Liver (tissue), 10 donors: ENCODE measurements at places on chromosomes 3 and 15. TPM values are rescaled to one million over a fixed set of nuclear protein-coding genes. Genes with fewer than 3 reads are reported as not detected.

GRCh38 chr3:60160822-60161748 is 1090.2 kb downstream of the FHIT start:
- DNase-seq, result no peak

GRCh38 chr3:32438596-32439344 is 47.1 kb downstream of the CMTM7 start:
- DNase-seq, result no peak

DNA sequence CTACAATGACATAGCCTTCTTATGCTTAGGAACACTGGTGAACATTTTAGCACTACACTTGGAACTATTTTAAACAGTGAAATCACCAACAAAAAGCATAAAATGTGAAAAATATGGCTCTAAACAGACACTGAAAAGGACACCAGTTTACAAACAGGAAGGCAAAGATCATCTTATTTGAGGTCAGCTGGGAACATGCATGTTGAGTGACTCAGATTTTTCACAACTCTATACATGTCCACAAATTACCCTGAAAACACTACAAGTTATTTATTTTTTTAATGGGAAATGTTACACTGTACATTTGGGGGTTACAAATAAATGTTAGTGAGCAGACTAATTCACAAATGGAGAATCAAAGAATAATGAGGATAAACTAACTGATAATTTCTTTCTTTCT is 12.5 kb upstream of the GK5 start:
- no peak for DNase-seq

DNA sequence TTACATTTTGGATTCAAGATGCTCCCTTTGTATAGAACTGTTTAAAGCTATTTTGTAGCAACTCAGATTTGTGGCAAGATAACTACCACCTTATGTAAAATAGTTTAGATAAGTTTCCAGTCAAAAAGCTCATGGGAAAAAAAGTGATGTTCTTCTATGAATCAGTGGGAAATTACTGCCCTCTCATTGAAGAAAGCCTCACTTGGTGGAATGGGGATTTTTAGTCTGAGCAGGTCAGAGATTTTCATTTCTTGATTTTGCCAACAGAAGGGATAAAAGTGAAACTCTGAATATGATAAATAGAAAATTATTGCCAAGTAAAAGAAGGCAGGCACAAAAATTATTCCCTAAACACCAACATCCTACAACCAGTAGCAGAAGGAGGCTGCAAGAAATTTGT is 25.8 kb upstream of the CSTA start:
- no peak for DNase-seq

The IL17RB gene
- total RNA-seq, result 11.8 TPM

The PLSCR5 gene
- not detected for total RNA-seq

The SLC22A14 gene
- total RNA-seq, result not detected
